ENCODE measurements at places on chromosomes 6 and 20.
A peak's percentile ranks its signal among the peaks of the same experiment; 100 is the strongest.

DNA sequence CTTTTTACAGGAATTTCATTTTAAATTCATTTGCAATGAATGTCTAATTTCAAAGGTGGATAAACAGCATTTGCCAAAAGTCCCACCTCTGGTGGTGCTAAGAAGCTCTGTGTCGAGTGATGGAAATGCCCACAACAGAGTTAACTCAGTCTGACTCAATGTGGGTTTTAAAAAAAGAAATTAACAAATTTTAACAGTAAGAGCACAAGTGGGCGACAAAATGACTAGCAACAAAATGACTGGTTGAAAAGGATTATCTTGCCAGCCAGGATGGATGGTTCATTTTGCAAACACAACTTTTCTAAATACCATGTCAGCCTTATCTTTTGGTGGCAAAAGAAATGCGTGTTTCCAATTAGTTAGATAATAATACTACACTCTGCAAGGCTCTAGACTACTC is 14.3 kb upstream of the TAGAP start:
- DNase-seq = peak; percentile 62

DNA sequence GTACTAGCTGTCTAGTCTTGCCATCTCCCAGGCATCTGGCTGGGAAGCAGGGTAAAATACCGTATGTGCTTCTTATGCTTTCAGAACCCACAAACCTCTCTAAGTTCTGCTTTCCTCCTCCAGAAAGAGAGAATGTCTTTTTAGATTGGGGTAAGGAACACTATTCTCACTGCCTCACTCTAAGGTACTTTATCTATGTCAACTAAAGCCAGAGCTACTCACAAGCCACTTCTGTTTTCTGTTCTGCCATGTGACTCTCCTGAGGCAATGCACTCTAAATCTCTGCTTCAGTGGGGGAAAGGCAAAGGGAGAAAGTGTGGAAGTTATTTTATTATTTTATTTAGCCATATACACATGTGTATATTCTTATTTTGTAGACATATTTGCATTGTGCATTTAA is 15.6 kb downstream of the MEP1A start:
- no peak for DNase-seq

DNA sequence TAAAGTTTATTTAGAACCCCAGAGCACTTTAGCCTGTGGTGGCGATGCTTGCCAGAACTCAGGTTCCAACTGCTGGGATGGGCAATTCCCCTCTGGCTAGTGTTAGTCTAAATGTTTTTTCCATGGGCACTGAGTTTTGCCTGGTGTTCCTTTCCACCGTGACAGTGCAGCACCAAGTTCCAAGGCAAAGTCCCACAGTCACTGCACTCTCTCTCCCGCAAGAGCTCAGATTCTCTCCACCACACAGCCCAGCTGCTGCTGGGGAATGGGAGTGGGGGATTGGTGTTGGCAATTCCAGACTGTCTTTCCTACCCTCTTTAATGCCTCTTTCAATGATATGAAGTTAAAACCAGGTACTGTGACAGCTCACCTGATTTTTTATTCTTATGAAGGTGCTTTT is 247.6 kb downstream of the ALDH8A1 start:
- no peak for DNase-seq

GRCh38 chr20:41308290-41308711 is 9.2 kb downstream of the ZHX3 start:
- no peak for DNase-seq

GRCh38 chr6:25942561-25943147 is 12.2 kb upstream of the SLC17A2 start:
- no peak for DNase-seq

DNA sequence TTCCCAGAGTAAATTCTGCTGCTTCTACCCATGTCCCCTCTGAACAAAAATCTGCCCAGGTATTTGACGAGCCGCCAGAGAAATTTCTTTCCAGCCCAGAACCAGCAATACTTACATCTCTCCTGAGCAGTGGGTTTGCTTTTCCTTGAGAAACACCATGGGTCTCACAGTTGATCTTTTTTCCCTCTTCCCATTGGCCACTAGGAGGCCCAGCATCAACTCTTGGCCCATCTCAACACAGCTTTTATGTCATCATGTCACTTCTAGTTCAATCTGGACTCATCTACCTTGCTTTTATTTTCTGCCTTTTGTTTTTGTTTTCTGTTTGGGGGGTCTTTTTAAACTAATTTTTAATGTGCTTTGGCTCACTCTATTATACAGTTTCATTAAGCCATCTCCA is 18.8 kb downstream of the MAFB start:
- no peak for DNase-seq

- DNase-seq = no peak
Observed at GRCh38 chr6:99905209-99906106, 88.6 kb downstream of the MCHR2 start.

DNA sequence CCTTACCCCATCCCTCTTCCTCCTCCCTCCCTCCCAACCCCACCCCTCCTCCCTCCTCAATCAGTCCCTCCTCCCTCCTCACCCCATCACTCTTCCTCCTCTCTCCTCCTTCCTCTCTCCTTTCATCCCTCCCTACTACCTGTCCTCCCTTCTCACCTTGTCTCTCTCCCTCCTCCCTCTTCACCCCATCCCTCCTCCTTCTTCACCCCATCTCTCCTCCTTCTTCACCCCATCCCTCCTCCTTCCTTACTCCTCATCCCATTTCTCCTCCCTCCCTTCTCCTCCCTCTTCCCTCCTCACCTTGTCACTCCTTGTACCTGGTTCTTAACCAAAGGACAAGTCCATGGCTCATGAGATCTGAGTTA is 222.4 kb downstream of the TTLL2 start:
- no peak for DNase-seq

DNA sequence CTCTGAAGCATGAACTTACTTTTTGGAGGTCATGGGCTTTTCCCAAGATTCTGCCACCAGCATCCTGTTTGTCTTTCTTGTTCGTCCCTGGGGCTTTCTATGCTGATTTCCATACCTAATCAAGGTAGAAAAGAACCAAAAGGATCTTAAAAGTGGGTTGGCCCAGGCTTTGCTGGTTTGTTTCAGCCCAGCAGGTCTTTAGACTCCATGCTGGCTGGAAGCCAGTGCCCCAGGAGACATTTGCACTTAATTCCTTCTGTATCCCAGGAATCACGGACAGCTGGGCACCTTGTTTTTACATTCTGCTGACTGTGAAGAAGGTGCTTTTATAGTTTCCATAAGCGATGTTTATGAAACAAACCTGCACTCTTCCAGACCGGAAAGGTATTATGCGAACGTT is 195.9 kb downstream of the CDH4 start:
- no peak for DNase-seq

DNA sequence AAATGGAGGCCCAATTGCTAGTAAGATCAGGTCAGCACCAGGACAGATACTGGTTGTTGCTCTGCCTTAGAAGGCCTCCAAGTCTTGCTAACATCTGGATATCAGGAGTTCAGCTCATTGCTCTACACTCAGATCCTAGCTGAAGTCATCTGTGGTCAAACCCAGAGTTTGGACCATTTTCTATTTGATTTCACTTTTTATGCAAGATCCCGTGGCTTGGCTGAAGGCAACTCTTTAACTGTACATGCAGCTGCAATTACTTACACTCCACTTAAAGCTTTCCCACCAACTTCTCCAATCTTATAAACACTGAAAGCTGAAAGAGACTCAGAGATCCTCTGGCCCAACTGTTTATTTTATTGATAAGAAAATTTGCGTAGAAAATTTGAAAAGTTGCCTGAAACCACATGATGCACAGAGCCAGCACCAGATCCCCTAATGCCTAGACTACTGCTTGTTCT is 2.7 kb downstream of the SLC17A2 start:
- no peak for DNase-seq

DNA sequence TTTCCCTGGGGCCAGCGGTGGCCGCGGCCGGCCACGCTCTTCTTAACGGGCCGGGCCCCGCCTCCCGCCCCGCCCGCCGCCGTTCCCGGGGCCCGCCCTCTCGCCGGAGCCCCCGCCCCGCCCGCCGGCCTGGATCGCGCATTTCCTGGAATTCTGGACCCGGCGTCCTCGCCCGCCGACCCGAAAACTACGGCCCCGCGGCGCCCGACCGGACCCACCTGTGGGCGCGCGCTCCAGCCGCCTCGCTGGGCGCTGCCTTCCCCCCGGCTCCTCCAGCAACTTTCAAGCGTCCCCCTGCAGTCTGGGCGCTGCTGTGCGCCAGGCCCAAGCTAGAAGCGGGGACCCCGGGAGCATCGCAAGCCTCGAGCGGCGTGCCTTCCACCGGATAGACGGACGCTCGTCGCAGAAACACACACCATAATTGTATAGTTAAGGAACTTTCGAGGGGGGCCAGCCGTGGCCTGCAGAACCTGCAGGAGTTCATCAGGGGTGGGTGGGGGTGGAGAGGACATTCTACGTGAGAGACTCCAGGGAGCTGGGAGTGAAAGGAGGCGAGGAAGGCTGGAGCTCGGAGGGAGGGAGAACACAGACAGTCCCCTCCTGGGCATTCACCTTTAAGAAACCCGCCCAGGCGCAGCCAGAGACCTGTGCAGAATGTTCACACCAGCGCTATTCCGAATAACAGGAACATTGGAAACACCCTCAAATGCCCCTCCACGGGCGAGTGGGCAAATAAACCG is at the start of gene ADA:
Gene ADA, minus strand, starts transcription at position 16 of the 740 bp plus-strand sequence. CDS start 92 bp downstream, outside the sequence.
- DNase-seq = peak; percentile 65

DNA sequence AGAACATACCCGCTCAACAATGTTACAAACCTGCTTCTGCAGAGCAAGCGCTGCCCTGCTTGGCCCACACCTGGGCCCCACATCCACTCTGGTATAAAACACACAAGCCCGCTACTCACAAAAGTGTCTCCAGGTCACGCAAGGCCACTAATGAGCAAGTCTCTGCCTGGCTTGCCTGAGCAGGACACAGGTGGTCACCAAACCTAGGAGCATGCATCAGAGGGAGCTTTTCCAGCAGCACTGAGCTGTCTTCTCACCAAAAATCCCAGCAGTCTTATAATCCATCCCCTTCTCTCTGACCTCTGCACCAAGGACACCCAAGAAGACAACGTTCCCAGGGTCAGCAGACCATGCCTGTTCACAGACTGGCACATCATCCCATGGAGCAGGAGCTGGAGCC is 100.8 kb downstream of the DLL1 start:
- no peak for DNase-seq

DNA sequence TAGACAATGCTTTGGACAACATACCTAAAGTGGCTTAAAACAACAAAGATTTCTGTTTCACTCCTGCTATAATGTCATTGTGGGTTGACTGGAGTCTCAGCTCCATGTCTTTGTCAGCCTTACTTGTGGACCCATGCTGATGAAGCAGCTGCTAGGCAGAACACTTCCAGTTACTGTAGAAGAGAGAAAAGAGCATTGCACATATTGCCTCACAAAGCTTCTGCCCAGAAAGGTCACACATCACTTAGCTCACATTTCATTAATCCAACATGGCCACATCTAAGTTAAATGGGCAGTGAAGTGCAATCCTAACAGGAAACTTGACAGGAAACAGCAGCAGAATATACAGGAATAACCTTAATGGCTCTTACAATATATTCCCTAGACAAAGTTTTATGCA is 480.5 kb upstream of the HTR1E start:
- DNase-seq = no peak

- no peak for DNase-seq
Observed at GRCh38 chr6:18147616-18148015, 7.3 kb downstream of the TPMT start.

DNA sequence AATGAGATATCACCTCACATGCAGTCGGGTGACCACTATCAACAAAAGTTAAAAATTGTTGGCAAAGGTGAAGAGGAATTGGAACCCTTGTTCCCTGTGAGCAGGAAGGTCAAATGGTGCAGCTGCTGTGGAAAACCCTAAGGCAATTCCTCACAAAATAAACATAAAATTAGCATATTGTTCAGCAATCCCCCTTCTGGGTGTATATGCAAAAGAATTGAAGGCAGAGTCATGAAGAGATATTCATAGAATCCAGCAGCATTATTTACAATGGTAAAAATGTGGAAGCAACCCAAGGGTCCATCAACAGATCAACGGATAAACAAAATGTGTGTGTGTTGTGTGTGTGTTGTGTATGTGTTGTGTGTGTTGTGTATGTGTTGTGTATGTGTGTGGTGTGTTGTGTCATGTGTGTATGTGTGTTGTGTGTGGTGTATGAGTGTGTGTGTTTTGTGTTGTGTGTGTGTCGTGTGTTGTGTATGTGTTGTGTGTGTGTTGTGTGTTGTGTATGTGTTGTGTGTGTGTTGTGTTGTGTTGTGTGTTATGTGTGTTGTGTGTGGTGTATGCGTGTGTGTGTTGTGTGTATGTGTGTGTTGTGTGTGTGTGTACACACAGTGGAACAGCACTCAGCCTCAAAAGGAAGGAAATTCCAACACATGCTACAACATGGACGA is 245.1 kb downstream of the ERMARD start:
- no peak for DNase-seq

DNA sequence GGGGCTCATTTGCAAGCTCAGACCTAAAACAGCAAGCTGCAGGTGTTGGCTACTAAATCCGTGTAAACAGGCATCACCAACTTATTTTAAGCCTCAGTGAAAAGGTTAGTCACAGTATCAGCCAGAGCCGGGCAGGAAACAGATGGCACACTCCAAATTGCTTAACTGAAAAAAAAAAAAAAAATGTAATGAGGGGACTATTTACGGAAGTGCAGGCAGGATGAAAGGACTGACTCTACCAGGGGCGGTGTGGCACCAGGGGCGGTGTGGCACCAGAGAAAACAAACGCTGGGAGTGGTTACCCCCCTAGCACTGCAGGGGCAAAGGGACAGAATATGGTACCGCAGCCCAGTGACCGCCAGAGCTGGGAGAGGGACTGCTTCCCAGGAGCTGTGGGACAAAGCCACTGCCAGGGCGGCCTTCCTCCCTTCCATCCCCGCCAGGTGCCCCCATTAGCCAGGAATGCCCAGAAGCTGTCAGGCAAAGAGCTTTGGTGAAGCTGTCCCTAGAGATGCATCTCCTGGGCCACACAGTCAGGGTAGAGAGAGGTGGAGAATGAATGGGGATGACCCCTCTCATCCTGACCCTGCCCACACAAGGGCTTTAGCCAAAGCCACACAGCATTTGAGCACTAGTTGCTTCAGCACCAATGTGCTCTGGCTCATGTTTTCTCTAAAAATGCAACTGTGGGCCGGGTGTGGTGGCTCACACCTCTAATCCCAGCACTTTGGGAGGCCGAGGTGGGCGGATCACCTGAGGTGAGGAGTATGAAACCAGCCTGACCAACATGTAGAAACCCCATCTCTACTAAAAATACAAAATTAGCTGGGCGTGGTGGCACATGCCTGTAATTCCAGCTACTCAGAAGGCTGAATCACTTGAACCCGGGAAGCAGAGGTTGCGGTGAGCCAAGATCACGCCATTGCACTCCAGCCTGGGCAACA is 39.6 kb upstream of the GFOD1 start:
- DNase-seq = peak; percentile 48

- no peak for DNase-seq
Observed at GRCh38 chr6:28974505-28974904, 30.6 kb downstream of the ZNF311 start.

GRCh38 chr6:47440719-47441118 is 36.9 kb upstream of the CD2AP start:
- no peak for DNase-seq

DNA sequence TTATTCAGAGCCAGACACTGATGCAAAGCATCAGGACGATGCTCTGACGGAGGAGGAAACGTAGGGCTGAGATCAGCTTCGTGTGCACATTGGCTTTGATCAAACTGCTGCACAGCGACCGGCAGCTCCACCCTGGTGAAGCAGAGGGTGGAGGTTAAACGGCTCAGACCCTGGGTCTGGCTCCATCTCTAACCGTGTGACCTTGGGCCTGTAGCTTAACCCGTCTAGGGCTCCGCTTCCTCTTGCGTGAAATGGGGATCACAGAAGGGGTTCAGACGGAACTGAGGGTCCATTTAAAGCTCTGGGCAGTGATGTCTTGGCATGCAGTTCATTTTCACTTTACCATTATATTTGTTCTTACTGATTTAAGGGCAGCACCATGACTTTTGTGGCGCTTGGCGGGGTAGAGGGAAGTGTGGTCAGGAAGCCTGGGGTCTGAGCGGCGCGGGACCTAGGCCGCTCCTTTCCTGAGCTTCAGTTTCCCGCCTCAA is 644 bp downstream of the RBL1 start:
- peak; percentile 65 for DNase-seq

Data from activated CD4-positive, alpha-beta T cell treated with anti-CD3 and anti-CD28 coated beads for 36 hours (primary cell).